ENCODE measurements at places on chromosomes 13 and 19.

DNA sequence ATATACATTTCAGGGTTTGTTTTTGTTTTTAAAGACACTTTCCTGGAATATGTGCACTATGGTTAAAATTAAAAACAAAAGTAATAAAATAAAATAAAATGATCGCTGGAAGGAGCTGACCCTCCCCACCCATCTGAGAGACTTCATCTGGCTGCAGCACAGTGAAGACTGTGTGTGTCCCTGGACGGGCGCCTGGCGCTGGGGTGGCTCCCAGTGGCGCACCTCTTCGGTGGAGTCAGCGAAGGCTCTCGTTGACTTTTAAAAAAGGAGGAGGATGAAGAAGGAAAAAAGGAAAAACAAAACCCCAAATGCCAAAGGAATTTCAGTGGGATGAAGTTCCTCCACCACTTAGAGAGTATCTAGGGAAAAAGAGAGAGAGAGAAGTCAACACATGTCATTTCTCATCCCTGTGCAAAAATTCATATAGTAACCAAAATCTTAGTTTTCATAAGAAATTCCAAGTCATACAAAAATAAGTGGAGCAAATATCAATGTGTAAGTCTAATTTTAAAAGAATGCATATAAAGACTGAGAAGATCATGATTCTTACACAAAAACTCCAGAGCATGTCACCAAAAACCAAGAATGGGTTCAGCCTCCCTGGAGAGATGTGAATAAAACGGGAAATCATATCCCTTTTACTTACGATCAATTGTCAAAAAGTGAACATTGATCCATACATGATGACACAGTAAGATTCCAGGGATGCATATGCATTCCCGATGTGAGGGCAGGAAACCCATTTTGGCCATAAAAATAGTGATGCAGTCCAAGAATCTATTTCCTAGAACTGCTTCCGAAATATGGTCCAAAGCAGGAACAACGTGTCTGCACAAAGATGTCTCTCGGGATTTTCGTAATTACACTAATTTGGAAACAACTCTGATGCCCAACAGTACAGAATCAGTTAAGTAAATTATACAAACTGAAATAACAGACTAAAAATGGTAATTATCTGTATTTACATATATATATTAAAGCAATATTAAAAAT lies 123.8 kb downstream of the STK24 start:
- DNase-seq = no peak

DNA sequence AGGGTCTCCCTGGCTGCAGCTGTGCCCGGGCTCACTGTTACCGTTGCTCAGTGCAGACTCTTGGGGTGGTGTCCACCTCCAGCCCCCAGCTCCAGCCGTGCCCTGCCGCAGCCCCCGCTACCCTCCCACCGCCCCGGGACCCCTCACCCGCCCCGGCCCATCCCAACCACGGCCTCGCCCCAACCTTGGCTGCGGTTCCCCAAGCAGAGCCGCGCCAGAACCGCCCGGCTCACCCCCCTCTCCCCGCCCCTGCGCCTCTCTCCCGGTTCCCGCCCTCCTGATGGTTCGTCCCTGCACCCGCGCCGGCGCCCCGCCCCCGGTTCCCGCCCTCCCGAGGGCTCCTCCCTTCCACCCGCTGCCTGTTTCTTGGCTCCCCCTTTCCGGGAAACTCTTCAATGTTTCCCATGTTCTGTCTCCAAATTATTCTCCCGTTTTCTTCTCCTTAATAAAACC lies 40.3 kb downstream of the ANKRD10 start:
- DNase-seq = peak; percentile 33

- peak; percentile 6 for DNase-seq
Measured at GRCh38 chr13:97434397-97435201, 630 bp downstream of the RAP2A start.

GRCh38 chr13:77502104-77502720 lies 33.3 kb upstream of the SCEL start:
- DNase-seq = no peak

GRCh38 chr19:47729468-47729798 lies 15.9 kb upstream of the NOP53 start:
- no peak for DNase-seq

DNA sequence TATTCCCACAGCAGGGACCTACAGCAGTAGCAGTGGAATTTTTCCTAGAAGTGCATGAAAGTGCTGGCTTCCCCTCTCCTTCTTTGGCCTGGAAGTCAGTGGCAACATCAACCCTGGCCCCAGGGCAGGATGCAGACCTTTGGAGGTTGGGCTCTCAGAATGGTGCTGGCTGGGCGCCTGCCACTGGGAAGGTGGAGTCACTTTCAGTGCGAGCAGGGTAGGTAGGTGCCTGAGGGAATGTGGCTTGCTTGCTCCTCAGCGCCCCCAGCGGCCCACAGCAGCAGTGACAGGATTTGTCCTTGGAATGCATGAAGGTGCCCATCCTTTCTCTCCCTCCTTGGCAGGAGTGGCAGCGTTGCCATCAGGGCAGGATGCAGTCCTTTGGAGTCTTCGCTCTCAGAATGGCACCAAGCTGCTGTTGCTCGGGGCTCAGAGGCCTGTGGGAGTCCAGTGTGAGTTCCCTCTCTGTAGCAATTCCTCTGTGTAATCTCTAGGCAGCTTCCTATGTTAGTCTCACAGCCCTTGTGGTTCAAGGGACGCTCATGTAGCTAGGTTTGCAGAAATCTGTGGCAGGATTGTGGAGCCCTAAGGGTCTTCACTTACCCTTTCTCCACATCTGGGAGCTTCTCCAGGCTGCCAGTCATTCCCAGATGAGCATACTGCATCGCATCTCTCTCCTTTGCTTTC lies 354.4 kb upstream of the DACH1 start:
- no peak for DNase-seq
